T-helper 17 cell (primary cell): ENCODE measurements at places on chromosomes 5 and 9.

DNA sequence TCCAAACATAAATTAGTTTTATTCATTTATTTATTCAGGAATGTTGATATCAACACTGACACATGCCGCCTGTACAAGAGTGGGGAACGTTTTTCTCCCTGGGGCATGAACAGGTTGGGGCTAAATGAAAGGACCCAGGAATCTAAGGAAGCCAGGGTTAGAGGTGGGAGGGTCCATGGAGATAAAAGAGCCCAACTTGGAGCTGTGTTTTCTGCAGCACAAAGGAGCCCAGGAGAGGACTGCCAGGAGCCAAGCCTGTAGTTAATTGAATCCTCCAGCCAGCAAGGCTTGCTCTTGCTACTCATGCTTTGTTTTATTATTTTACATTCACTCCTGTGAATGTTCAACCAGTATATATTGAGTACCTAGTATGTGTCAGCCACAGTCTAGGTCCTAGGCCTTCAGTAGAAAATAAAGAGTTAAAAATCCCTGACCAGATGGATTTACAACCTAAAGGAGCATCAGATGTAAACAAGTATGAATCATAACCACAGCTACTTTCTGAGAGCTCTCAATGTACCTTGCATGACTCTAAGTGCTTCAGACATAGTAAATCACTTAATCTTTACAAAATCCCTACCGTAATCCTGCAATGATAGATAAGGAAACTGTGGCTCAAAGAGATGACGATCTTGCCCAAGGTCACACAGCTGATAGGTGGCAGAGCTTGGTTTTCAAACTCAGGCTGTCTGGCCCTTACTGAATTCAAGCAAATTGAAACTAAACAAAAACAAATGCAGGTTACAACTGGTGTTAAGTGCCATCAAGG lies 69.8 kb downstream of the ASTN2 start:
- no peak for DNase-seq

GRCh38 chr5:181133610-181134231 lies 2.8 kb upstream of the OR2V1 start:
- DNase-seq = no peak

DNA sequence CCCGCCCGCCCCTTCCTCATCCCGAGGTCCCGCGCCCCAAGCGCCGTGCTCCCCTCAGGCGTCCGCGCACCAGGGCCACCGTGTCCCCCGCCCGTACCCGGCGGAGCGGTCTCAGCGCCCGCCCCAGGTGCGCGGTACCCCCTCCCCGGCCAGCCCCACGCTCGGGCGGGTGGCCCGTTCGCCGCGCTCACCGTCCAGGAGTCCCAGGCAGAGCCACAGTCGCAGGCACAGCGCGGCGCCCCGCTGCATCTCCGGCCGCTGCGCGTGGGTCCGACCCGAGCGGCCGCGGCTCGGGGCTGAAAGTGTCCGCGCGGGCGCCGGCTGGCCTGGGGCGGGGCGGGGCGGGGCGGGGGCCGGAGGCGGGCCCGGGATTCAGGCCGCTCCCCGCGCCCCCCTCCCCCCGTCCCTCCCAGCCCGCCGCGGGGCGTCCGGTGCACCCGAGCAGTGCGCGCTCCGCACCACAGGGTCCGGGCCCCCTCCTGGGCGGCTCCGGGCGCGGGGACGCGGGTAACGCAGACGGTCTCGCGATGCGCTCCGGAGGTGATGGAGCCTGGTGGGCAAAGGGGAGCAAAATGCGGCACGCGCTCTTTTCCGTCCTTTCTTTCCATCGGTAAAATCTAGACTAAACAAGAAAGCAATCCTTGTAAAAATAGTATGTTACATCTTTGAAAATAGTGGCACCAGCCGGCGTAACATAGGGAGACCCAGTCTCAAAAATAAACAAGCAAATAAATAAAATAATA lies at the start of gene FLT4:
Gene FLT4 (minus strand): TSS at position 304 of the 743 bp plus-strand sequence. CDS start 55 bp downstream, at position 249.
- no peak for DNase-seq

DNA sequence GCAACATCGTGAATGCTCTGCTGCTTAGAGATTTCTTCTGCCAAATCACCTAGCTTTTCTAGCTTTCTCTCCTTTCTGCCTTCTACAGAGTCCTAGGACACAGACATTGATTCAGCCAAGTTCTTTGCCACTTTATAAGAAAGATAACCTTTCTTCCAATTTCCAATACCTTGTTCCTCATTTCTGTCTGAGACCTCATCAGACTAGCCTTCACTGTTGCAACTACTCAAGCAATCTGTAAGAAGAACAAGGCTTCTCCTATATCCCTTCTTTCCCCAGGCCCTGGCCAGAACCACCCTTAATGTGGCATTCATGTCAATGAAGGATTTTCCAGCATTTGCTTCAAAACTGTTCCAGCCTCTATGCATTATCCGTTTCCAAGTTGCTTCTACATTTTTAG lies 24.3 kb downstream of the FBXO10 start:
- no peak for DNase-seq

DNA sequence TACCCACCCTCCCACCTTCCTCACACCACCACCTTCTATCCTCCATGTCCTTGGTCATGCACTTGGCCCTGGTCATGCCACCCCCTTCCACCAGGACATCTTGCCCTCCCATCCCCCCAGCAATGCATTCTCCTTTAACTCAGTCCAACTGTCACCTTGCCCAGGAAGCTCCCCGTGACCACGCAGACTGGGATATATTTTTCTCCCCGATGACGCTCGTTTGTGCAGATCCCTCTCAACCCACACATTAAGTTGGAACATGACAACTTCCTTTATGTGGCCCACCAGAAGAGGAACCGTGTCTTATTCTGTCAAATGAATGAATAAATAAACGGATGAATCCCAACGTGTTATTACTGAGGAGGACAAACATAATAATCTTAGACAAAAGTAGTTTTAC lies 82.8 kb upstream of the TAS2R1 start:
- DNase-seq = no peak

DNA sequence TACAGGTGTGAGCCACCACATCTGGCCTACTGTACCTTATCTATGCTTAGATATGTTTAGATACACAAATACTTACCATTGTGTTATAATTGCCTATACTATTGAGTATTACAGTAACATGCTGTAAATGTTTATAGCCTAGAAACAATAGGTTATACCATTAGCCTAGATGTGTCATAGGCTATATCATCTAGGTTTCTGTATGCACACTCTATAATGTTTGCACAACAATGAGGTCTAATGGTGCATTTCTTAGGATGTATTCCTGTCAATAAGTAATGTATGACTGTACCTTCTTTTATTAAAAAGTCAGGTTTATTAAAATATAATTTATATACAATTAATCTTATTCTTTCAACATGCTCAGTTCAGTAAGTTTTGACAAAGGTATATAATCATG lies 683.1 kb downstream of the LRRC70 start:
- no peak for DNase-seq

DNA sequence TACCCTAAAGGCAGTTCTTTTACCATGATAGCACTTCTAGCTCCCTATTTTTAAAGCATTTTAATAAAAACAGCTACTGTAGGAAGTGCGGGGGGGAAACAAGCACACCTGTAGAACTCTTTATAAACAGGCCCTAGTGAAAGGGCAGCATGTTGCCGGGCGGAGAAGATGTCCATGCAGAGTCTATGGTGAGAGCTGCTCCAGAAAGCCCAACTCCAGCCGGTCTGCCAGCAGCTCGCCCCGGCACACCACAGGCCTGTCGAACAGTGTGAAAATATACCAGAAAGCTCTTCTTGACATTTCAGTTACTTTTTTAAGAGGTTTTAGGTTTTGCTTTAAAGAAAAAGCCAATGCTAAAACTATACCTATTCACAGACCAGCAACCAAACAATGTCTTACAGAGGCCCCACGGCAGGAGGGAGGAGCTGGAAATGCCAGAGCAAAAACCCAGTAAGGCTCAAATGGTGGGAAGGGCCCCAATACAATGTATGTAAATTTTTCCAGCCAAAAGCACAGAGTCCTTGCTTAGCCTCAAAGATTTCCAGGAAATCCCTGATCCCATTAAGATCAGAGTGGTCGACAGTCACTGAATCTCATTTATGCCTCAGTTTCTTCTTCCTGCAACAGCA lies 121.2 kb downstream of the SAXO1 start:
- DNase-seq = no peak

DNA sequence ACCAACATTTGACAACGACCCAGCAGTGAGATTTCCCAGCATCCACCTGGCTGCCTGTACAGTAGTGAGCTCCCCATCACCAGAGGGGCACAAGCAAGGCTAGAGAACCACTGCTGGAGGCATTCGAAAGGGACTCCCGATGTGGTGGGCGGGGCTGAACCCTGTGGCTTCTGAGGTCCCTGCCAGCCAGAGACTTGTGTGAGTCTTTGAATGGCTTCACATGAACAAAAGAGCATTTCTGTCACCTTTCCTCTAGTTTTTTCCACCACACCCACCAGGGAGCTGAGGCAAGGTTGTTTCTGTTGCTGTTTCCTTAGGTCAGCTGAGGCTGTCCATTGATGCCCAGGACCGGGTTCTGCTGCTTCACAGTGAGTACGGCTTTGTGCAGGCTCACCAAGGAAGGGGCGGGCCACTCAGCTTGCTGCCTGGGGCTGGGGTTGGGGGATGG lies 15.7 kb downstream of the RGS3 start:
- no peak for DNase-seq

- DNase-seq = no peak
These were observed 8.9 kb upstream of the FBXO38 start for GRCh38 chr5:148374690-148375360.

DNA sequence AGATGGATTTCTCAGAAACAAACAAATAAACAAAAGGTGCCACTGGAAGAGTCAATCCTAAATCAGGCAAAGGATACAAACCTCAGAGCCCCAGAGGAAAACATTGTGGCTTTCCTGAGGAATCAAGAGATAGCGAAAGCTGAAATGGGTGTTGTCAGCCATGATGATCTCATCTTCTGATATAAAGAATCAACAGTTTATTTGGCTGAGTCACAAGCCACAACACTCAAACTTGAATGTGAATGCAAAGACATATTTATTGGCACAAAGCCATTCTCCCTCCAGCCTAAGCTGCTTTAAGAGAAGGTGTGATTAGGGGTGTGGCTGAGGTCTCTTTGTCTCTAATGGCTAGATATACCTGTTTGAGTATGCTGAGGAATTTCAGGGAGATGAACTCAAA lies 73.3 kb upstream of the NREP start:
- DNase-seq = no peak

DNA sequence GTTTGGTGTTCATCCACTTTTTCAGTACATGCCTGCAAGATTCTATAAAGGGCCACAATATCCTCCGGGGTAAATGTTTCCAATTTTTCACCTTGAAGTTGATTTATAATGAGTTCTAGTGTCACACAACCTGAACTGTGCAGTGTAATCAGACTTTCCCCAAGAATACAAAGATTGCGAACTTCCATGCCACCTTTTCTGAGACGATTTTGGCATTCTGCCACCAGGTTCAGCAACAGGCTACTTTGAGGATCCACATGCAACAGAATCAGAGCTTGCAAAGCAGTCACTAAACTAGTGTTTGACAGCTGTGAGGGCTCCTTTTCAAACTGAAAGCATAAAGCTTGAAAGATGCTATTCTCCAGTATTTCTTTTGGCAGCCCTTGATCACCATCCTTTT lies 1.6 kb downstream of the FASTKD3 start:
- DNase-seq = no peak

DNA sequence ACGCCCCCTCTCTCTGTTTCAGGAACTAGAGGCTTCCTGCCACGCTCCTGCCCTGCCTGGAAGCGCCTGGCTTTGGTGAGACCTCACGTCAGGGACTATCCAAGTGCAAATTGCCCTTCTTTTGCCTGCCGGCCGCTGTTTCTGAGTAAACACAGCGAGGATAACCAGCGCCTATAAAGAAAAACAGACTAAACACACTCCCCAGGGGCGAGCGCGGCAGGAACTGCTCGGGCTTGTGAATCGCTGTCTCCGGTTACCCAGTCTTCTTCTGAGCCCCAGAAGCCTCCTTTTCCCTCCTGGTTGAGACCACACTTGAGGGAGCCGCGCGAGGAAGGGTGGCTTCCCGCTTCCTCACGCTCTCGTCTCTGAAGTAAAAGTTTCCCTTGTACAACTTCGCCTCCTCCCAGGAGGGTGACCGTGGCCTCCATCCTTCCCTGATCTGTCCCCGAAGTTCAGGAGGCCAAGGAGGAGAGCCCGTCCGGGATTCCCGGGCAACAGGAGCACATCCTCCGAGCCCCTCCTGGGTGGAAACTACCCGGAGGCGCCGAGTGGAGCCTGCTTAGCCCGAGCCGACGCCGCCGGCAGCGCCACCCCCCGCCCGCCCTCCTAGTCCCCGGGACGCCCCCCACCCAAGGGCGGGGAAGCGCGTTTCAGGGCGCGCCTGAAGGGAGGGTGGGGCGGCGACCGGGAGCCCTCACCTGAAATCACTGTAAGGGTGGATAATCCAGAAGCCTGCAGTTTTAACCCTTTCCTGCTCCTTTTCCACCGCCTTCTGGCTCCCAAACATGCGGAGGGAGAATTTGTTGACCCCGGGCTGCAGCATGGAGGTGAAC lies 993 bp downstream of the HCN1 start:
- no peak for DNase-seq

- no peak for DNase-seq
These were observed 101.2 kb downstream of the HMHB1 start for GRCh38 chr5:143913008-143913752.

DNA sequence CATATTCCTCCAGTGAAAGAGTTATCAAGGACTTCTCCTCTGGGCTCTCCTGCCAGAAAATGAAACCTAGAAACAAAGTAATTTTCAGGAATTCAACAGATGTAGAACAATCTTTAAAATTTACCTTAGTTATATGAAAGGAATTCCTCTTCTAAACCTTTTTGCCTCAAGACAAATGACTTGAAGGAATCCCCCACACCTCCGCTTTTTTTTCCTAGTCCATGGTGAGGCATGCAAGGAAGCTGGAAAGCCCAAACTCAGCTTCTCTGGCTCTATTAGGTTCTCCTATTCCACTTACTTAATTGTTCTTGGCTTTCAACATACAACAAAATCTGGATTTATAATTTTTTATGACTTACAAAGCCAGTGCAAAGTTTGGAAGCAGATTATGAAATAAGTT lies 27.2 kb downstream of the C6 start:
- DNase-seq = no peak

DNA sequence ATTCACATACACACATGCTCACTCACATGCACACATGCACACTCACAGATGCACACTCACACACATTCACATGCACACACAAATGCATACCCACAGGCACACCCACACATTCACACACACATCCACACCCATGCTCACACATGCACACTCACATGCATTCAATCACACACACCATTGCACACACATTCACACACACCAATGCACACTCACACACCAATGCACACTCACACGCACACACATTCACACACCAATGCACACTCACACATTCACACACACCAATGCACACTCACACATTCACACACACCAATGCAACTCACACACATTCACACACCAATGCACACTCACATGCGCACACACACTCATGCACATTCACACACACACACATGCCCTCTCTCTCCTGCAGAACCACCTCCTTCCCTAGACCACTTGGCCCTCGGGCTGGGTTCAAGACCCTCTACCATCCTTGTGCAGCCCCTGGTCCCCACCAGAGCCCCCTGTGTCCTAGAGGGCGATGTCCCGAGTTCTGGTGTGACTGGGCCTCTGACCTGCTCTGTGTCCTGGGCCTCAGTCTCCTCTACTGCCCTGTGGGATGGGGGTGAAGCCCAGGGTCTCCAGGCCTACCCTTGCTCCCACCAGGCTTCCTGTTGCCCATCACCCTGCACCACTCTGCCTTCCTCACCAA lies 139.0 kb downstream of the OLFM1 start:
- DNase-seq = no peak
